Right lobe of liver (tissue), 6 donors: ENCODE measurements at places on chromosomes 1 and 21.

DNA sequence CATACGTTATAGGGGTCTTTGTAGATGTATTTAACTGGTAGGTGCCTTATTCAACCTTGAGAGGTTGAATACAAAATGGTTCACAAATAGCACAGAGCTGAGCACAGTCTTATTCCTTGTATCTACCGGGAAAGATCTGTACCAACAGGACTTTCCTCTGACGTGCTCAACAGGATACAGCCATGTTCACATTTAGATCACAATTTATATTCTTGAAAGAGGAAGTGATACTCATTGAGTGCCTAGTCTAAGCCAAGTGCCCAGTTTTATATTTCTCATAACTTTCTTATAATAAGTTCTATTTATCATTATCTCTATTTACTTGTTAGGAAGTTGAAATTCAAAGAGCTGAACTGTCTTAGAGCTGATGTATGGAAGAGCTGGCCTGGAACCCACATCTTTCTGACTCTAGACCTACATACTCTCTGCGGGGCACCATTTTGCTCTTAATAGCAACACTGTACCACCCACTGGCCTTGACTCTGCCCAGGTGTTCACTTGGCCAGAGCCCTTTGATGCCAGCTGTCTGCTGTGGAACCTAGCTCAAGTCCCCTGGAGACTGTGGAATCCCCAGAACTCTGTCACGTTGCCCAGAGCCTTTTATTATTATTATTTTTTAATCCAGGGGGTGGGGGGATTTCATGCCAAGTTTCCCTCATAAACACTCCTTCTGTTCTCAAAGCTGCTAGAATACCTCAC is 156.2 kb downstream of the TPR start:
- DNase-seq, result no peak

- no peak for DNase-seq
These were observed 16.2 kb downstream of the WDR47 start for GRCh38 chr1:109025694-109026093.

DNA sequence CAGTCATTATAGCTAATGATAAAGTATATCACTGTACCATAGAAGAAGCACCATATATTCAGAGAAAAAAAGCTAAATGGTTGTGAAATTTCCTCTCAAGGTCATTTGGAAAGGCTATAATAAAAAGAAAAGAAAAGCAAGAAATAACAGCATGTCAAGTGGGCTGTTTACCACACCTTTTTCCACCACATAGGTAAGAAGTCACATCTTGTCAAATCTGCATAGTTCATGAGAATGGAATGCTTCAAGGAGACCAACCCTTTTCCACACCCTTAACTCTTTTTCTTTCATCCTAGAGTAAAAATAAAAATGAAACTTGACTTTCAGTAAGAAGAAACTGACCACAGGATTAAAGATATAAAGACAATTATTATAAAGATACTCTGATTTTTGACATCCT is 91.2 kb downstream of the ATP6V1G3 start:
- no peak for DNase-seq

- DNase-seq, result peak; percentile 55
These were observed 176.9 kb upstream of the PRMT6 start for GRCh38 chr1:106879538-106879937.

GRCh38 chr1:59769736-59770095 is 45.0 kb upstream of the HOOK1 start:
- DNase-seq, result no peak

DNA sequence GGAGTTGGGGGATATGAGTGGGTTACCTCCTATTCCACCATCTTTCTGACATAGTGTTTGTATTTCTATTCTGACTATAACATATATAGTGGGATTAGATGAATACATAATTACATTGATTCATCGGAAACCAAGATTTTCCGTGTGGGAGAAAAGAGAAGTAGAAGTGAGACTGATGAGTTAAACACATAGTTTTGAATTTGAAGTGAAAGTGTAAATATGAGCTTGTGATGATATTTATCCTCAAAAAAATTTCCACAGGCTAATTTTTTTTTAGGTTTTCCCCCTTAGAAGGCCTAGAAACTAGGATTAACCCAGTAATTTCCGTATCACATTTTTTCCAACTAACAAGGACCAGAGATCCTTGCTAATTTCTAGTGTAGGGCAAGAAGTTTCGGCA is 6.9 kb downstream of the CD1B start:
- no peak for DNase-seq

DNA sequence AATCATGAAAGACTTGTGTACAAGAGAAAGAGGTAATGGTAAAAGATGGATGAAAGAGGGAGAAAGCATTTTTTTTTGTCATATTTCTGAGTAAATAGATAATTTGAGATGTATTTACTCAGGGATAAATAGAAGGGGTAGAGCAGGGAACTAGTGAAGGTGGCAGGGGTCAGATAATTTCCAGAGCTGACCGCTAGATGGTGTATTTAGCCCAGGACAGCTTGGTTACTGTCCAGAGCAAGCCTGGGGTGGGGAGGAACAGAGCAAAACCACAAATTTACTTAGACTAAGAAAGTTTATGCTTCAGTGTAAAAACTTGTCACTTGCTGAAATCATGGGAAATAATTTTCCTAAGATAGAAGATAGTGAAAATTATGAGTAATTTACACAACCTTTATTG is 91.5 kb downstream of the XCL2 start:
- no peak for DNase-seq
